Left ventricle myocardium inferior (tissue), 1 donor: ENCODE measurements at places on chromosomes 7 and 10.

DNA sequence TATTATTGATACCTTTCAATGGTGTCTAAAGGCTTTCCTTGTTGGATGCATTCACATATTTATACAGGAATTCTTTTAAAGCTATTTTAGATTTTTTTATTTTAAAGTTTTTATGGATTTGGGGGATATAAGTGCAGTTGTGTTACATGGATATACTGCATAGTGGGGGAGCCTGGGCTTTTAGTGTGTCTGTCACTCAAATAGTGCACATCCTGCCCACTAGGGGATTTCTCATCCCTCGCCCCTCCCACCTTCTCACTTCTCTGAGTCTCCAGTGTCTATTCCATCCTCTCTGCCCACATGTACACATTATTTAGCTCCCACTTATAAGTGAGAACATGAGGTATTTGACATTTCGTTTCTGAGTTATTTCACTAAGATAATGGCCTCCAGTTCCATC, 154.0 kb upstream of the MKI67 start:
- no peak for DNase-seq

DNA sequence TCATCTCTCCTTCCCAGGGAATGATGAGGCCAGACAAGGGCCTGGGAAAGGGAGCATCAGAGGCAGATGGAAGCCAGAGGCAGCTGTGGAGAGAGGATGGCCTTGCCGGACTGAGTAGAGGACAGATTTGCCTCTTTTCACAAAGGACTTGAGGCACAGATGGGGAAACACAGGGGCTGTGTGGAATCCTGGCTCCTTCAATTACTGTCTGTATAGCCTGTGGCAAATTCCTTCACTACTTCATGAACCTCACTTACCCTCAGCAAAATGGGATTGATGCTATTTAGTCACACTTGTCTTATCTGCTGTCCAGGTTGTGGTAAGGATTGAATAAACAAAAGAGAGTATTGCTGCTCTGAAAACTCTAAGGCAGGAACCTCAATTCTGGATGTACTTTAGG, 40.3 kb downstream of the SLC25A28 start:
- DNase-seq = no peak

DNA sequence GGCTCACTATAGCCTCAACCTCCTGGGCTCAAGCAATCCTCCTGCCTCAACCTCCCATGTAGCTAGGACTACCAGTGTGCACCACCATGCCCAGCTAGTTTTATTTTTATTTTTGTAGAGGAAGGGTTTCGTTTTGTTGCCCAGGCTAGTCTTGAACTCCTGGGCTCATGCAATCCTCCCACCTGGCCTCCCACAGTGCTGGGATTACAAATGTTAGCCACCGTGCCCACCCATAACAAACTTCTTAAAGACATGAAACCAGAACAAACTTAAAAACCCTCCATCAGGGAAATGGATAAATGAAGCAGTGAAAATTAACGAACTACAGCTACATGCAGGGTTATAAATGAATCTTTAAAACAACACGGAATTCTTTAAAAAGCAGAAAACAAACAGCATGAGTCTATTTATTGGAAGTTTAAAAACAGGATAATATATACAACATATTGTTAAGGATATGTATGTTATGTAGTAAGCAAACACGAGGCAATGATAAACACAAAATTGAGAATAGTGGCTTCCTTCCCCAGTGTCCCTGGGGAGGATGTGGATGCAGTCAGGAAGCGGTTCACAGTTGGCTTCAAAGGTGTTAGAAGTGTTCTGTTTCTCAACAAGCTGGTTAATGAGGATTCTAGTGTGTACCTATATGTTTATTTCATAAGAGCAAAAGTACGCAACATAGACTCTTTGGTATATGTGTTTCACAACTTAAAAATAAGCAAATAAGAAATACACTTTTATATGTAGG, 128.2 kb upstream of the IMMP2L start:
- no peak for DNase-seq

GRCh38 chr7:150631084-150631826, 930 bp downstream of the GIMAP6 start:
- peak; percentile 48 for DNase-seq

DNA sequence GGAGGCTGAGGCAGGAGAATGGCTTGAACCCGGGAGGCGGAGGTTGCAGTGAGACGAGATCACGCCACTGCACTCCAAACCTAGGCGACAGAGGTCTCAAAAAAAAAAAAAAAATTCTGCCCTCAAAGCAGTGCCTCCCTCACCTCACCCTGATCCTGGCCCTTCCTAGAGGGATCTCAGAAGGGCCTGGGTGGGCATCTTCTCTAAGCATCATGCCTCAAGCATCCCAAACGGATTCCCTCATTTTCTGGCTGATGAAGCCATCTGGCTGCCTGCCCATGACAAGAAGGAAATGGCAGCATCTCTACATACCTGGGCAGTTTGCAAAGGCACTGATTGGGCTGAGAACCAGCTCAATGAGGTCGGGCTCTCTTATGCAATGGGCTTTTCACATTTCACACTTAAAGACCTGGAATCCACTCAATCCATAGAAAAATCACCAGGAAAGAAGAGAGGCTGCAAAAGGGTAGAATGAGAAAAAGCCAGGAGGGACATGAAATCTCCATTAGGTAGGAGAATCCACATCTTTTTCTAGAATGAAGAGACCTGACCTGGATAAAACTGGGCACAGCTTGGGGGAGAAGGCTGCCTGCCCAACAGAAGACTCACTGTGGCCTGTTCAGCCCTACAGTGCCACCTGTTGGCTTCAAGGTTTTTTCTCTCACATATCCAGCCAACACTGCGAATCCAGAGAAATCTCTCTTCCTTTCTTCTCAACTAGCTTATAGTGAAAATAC, 48.1 kb downstream of the PDLIM1 start:
- DNase-seq = no peak

DNA sequence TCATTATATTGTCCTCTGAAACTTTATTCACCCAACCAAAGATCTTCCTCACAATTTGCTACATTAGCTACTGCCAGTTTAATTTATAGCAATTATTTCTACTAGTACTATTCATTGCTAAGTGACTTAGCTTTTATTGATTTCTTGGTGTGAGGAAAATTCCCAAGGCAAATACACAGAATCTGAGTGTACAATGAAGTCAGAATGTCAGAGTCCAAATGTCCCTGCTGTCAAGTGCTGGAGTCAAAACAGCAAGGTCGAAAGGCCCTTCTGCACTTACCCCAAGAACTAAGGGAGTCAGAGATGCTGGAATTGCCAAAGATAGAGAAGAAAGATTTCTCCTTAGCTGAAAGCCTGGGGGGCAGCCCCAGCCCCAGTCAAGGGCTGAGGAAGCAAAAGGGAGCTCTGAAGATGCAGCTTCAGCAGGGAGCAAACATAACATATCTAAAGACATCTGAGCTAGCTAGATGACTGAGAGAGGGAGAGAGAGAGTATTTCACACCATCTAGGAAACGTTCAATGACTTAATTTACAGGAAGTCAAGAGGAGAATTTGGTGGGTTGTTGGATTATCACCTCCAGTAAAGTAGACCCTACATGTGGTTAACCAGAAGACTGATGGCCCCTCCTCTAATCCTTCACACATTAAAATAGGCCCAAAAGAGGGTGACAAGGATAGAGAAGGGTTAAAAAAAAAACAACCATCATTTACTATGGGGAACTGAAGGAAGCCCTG, 36.6 kb upstream of the SAMD8 start:
- no peak for DNase-seq

- DNase-seq = no peak
Observed at GRCh38 chr10:60490013-60490412, 100.3 kb upstream of the ANK3 start.

DNA sequence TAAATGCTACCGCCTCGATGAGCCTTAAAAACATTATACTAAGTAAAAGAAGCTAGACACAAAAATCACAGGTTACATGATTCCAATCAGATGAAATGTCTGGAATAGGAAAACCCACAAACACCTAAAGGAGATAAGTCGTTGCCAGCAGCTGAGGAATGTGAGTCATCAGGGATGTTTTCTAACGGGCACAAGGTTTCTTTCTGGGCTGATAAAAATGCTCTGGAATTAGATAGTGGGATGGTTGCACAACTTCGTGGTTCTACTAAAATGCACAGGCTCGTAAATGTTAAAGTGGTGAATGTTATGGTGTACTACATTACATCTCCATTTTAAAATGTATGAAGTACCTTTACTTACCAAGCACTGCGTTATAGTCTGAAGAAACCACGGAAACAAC, 9.7 kb downstream of the ABLIM1 start:
- no peak for DNase-seq

DNA sequence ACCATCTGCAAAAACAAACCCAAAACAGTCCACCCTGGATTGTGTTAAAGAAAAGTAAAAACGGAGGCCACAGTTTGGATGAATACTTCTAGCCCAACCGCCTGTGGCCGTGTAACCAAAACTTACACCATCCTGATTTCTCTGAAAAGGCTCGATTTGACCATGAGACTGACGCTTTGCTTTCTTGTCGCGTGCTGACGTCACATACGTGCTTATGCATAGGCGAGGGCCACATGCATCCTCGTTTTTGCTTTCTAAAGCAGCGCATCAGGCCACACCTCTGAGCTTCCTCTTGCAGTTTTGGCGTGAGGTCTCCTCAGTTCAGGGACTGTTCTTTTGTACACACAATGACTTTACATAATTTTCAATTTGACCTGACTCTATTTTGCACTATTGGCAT, 526.6 kb downstream of the GLRX3 start:
- DNase-seq = no peak

DNA sequence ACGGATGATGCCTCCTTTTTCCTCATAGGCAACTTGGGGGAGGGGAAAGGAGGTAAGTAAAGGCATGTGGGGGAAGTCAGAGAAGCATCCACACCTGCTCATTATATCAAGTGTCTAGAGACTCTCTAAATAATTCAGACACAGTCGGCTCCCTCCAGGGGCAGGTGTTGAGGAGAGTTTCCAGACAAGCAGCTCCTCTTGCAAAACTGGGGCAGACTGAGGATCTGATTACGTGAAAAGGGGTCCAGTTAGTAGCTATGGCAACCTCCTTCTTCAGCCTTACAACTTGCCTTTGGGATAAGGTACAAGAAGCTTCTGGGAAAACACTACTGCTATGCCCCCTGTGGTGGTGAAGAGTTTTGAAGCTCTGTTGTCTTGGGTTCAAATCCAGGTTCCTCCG, 39.0 kb upstream of the SORBS1 start:
- no peak for DNase-seq

- DNase-seq = no peak
Observed at GRCh38 chr10:55063811-55064210, 262.8 kb upstream of the PCDH15 start.

DNA sequence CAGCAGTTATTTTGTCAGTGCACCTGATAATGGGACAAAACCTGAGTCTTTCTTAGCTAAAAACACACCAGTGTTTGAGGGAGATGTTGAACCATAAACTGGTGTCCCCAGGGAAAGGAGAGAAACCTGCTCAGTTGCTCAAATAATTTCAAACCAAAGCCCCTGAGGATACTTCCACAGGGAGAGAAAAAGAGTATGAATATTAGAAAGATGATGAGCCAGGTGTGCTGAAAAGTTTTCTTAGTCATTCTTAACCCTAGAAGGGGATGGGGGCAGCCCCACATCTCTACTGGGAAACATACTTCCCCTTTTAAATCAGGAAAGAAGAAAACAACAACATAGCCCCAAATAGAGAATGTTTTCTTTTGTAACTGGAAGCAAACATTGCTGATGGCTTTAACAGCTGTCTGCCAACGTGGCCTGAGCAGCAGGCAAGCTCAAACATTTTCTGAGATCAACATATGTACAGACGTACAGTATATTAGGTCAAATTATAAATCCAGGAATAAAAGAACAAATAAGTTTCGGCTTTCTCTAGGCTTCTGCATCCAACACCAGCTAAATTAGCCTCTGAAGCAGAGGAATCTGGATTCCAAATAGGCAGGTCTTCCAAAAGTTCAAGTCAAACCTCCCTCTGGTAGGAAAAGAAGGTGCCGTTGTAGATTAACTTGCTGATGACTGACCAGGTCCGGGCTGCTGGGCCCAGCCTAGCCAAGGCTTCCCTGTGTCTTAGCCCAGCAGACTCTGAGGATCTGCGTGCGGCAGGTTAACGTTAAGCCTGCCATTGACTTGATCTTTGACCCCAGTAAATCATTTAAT, 30.5 kb upstream of the FBXW4 start:
- DNase-seq = no peak

DNA sequence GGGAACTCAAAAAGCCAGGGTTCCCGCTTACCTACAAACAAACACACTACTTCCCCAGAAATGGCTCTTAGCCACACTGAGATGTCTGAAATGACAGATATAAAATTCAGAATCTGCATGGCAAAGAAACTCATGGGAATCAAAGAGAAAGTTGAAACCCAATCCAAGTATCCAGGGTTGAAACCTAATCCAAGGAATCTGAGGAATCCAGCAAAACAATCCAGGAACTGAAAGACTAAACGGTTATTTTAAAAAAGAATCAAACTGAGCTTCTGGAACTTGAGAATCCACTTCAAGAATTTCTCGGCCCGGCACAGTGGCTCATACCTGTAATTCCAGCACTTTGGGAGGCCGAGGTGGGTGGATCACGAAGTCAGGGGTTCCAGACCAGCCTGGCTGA, 568.8 kb downstream of the POM121L12 start:
- no peak for DNase-seq

GRCh38 chr10:81872206-81872862, 2.7 kb upstream of the NRG3 start:
- DNase-seq = no peak

GRCh38 chr7:20197837-20198236, 19.3 kb downstream of the MACC1 start:
- DNase-seq = no peak

DNA sequence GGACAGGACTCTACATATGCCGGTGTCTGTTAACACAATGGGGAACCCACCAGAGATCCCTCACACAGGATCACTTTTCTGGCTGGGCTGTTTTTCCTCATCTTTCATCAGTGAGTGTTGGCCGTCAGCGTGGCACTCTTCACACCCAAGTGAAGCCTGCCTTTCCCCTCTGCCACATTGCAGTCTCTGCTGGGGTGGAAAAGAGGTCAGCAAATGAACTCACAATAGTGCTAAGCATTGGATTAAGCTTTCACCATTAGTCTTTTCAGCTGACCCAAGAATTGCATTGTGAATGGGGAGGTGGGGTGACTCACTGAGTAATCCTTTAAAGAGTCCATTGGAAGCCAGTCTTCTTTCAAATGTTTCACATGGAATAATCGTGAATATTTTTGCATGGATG, 143.0 kb downstream of the KIAA1217 start:
- DNase-seq = no peak

DNA sequence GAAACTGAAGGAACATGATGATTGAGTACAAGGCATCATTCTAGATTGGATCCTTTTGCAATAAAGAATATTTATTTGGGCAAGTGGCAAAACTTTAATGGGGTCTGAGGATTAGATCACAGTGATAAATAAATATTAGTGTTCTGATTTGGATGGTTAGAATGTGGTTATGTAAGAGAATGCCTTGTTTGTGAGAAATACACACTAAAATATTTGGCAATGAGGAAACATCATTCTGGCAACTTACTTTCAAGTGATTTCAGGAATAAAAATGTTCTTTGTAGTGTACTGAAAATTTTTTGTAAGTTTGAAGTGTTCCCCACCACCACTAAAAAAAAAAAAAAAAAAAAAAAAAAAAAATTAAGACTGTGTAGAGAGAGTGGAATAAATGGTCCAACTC, 185.1 kb upstream of the NEBL start:
- no peak for DNase-seq
